ENCODE measurements at places on chromosomes 13 and 19. TPM values are rescaled to one million over a fixed set of nuclear protein-coding genes. Genes with fewer than 3 reads are reported as not detected.

DNA sequence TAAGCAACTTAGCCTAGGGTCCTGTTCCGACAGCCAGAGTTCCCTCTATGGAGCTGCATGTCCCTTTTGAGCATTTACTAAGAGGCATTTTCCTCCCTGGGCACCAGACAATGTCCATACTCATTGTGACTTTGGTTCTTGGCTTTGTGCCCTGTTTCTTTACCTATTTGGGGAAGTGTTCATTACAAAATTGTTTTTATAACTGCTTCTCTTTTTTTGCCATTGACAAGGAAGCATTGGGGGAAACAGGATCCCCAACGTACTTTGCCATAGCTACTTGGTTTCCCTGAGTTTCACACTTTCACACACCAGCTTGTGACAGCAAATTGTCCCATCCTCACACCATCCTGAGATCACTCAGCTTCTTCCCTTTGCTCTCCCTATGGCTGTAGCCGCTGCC, 81.1 kb upstream of the SIAH3 start:
- no peak overlapping the region for H3K4me3 ChIP-seq
- DNase-seq: no peak
- no peaks in the 10 kb centered on the region for H3K36me3 ChIP-seq
- H3K27ac ChIP-seq: no peak overlapping the region
- H3K4me1 ChIP-seq: no peaks in the 10 kb centered on the region
- H3K27me3 ChIP-seq: peaks cover 10% of the 10 kb centered on the region

DNA sequence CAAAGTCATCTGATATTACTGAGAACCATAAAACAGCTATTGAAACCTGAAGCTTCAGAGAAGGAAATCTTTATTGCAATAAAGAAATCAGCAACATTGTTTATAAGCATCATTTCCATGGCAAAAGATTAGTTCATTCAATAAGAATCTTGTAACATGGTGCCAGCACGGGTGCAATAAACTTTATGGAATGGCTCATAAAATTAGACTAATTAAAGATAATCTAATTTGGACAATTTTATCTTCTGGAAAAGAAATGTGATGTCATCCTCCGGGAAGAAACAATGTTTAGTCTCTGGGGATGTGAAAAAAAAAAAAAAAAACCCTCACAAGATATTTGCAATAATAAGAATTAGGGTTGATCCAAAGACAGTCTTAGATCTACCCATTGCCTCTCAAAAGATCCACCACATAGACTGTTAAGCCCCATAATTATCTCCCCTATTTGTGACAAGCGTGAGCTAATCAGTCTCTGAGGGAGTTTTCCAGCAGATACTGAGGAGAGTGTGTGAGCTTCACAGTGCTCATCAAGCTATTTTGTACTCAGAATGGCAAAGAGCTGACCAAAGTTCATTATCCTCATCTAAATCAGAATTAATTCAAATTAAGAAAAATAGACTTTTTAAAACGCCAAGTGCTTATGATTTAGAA, 297.0 kb upstream of the EDNRB start:
- no peaks in the 10 kb centered on the region for H3K27me3 ChIP-seq
- no peaks in the 10 kb centered on the region for H3K36me3 ChIP-seq
- DNase-seq: no peak
- H3K4me3 ChIP-seq: no peak overlapping the region

GRCh38 chr19:49846408-49846807, 4.6 kb upstream of the PTOV1 start:
- peaks cover 24% of the 10 kb centered on the region for H3K4me1 ChIP-seq
- H3K4me3 ChIP-seq: no peak overlapping the region
- peaks cover 4% of the 10 kb centered on the region for H3K27me3 ChIP-seq
- H3K36me3 ChIP-seq: peaks cover 9% of the 10 kb centered on the region
- DNase-seq: no peak
- no peak overlapping the region for H3K27ac ChIP-seq

DNA sequence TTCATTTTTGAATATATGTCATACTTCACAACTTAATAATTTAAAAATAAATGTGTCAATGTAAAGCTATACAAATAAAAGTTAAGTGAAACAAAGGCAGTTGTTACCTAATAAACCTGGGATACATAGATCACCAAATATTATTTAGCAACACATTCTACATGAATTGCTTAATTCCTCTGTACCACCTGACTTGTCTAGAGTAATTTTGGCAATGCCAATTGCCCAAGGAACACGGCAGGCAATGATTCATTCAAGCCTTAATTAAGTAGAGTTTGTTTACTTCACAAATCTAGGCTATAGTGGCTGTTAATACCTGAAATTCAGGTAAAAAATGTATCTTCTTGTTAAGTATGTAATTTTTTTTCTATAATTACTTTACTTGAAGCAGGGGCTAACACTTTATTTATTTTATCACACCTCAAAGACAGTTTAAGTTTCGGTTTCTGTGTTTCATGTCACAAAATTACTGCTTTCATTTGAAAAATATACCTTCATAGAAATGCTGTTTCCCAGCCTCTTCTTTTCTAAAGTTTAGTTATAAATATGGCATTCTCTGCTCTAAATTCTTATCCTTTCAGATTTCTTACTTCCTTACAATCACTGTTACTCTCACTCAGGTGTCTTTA, 705.7 kb downstream of the SLITRK5 start:
- no peaks in the 10 kb centered on the region for H3K27me3 ChIP-seq
- no peaks in the 10 kb centered on the region for H3K4me1 ChIP-seq
- H3K27ac ChIP-seq: no peak overlapping the region

GRCh38 chr19:5628461-5628860, 5.6 kb downstream of the SAFB start:
- no peak for DNase-seq
- no peaks in the 10 kb centered on the region for H3K27me3 ChIP-seq
- H3K4me1 ChIP-seq: peaks cover 59% of the 10 kb centered on the region
- peaks cover 69% of the 10 kb centered on the region for H3K36me3 ChIP-seq

GRCh38 chr19:17488593-17489391, 18.5 kb downstream of the SLC27A1 start:
- H3K27ac ChIP-seq: no peak overlapping the region
- H3K4me3 ChIP-seq: peak overlapping the region; percentile 28
- peak; percentile 83 for DNase-seq
- H3K4me1 ChIP-seq: peaks cover 15% of the 10 kb centered on the region
- H3K27me3 ChIP-seq: no peaks in the 10 kb centered on the region

DNA sequence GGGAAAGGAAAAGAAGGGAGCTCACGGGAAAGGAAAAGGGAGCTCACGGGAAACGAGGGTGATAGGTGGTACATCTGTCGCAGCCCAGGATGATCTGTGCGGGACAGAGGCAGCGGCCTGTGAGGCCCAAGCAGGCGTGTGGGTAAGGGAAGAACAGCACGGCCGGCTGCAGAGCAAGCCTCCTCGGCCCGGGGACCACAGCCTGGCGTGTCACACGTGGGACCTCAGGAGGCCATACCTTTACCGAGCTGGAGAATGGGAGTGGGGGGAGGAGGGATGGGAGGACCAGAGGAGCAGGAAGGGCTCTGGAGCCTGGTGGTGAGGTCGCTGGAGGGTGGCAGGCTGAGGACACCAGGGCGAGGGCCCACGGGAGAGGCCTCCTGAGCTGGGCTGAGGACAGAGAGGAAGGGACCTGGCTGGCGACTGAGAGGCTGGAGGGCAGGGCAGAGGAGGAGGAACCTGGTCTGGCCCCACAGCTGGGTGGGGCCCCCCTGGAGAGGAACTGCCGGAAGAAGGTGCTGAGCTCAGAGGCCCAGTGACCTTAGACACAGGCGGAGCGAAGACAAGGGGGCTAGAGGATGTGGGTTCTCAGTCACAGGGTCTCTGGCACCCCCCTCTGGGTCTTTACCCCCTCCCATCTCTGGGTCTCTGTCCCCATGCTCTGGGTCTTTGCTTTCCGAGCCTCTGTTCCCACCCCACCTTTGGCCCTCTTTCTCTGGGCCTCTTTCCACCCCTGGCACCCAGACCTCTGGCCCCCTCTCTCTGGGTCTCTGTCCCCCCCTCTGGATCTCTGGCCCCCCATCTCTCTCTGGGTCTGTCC, 2.9 kb upstream of the FTL start:
- H3K4me1 ChIP-seq: peaks cover 63% of the 10 kb centered on the region
- peaks cover 57% of the 10 kb centered on the region for H3K36me3 ChIP-seq
- H3K4me3 ChIP-seq: peak overlapping the region; percentile 100
- H3K27ac ChIP-seq: peak overlapping the region; percentile 99
- no peaks in the 10 kb centered on the region for H3K27me3 ChIP-seq

DNA sequence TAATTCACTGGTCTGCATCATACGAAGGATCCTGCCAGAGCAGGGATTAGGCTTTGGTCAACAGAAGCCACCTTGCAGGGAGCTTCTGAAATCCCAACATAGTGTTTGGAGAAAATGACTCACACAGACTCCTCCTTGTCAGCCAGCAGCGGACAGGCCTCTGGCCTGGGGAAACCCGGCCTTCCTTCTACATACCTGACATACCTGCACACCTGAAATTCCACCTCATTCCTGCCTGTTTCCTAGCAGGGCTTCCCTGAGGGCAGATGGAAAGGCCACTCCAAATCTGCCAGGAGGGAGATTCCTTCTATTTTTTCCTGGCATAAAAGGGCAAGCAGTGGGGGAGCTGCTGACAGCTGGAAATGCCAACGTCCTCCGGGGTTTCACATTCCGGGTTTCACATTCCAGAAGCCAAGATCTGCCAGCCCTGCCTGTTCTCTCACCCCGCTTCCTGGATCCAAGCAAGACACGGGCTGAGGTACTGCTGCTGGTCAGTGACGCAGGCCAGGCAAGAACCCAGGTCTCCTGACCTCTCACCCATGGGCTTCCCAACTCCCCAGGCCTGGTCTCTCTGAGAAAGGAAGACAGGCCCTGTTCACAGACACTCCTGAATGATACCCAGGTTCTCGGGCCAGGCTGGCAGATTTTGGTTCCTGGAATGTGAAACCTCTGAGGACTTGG, 18.2 kb upstream of the IGFL1 start:
- no peak overlapping the region for H3K27ac ChIP-seq
- peaks cover 12% of the 10 kb centered on the region for H3K4me1 ChIP-seq
- DNase-seq: no peak
- no peak overlapping the region for H3K4me3 ChIP-seq
- peaks cover 11% of the 10 kb centered on the region for H3K27me3 ChIP-seq

- H3K4me1 ChIP-seq: peaks cover 12% of the 10 kb centered on the region
- no peak for DNase-seq
- H3K27me3 ChIP-seq: no peaks in the 10 kb centered on the region
- H3K36me3 ChIP-seq: peaks cover 15% of the 10 kb centered on the region
- H3K4me3 ChIP-seq: no peak overlapping the region
These were observed 32.4 kb downstream of the GPX4 start for GRCh38 chr19:1136201-1136600.

GRCh38 chr13:46844431-46844830, 47.5 kb upstream of the ESD start:
- no peak for DNase-seq
- no peak overlapping the region for H3K27ac ChIP-seq
- H3K36me3 ChIP-seq: no peaks in the 10 kb centered on the region
- no peak overlapping the region for H3K4me3 ChIP-seq
- H3K27me3 ChIP-seq: peaks cover 12% of the 10 kb centered on the region

- no peak overlapping the region for H3K27ac ChIP-seq
- no peaks in the 10 kb centered on the region for H3K36me3 ChIP-seq
- H3K4me3 ChIP-seq: no peak overlapping the region
- no peak for DNase-seq
- H3K4me1 ChIP-seq: peaks cover 11% of the 10 kb centered on the region
These were observed 173.6 kb downstream of the NALCN start for GRCh38 chr13:101242720-101243119.

- no peaks in the 10 kb centered on the region for H3K36me3 ChIP-seq
- no peak overlapping the region for H3K4me3 ChIP-seq
- DNase-seq: peak; percentile 63
- H3K27me3 ChIP-seq: peaks cover 72% of the 10 kb centered on the region
- no peak overlapping the region for H3K27ac ChIP-seq
- H3K4me1 ChIP-seq: peaks cover 4% of the 10 kb centered on the region
These were observed 14.1 kb downstream of the POU4F1 start for GRCh38 chr13:78589206-78589605.

GRCh38 chr13:53151336-53152056, 122.9 kb downstream of the OLFM4 start:
- no peaks in the 10 kb centered on the region for H3K36me3 ChIP-seq
- no peak overlapping the region for H3K27ac ChIP-seq
- DNase-seq: peak; percentile 73
- no peaks in the 10 kb centered on the region for H3K4me1 ChIP-seq
- H3K27me3 ChIP-seq: no peaks in the 10 kb centered on the region

- peaks cover 41% of the 10 kb centered on the region for H3K36me3 ChIP-seq
- peak overlapping the region; percentile 88 for H3K27ac ChIP-seq
- peak; percentile 96 for DNase-seq
These were observed 2.1 kb downstream of the TGFB1 start for GRCh38 chr19:41351339-41352245.

DNA sequence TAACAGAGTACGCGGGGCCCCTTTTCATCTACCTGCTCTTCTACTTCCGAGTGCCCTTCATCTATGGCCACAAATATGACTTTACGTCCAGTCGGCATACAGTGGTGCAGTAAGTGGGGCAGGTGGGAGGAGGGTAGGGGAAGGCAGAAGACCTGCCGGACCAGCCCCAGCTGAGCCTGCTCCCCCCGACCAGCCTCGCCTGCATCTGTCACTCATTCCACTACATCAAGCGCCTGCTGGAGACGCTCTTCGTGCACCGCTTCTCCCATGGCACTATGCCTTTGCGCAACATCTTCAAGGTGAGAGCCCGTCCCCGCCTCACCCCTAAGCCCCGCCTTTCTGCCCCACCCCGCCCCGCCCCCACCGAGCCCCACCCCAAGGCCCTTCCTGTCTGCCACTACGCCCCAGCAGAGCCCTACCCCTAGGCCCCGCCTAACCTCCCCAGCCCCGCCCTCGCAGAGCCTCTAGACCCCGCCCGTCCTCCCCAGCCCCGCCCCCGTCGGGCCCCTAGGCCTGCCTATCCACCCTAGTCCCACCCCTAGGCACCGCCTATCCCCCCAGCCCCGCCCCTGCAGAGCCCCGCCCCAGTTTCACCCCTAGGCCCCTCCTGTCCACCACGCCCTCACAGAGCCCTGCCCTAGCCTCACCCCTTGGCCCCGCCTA, 7.7 kb downstream of the NDUFB7 start:
- peaks cover 11% of the 10 kb centered on the region for H3K4me1 ChIP-seq
- H3K27ac ChIP-seq: no peak overlapping the region
- H3K4me3 ChIP-seq: no peak overlapping the region
- peaks cover 23% of the 10 kb centered on the region for H3K36me3 ChIP-seq
- no peaks in the 10 kb centered on the region for H3K27me3 ChIP-seq

ELANE gene
- not detected for total RNA-seq

ZNF497 gene
- 0.79 TPM for total RNA-seq

AMER2 gene
- not detected for total RNA-seq

NLRP5 gene
- not detected for total RNA-seq

MTUS2 gene
- not detected for total RNA-seq

ZNF865 gene
- 12.2 TPM for total RNA-seq

IGFL3 gene
- total RNA-seq: not detected
